ENCODE measurements at places on chromosomes 5 and 9. TPM values are rescaled to one million over a fixed set of nuclear protein-coding genes. Genes with fewer than 3 reads are reported as not detected.

The PCDHGA7 gene
- total RNA-seq: 1.2 TPM

The ECM2 gene
- total RNA-seq: not detected

The FOXD4L5 gene
- 0.27 TPM for total RNA-seq

The NIM1K gene
- 0.74 TPM for total RNA-seq

The CFAP77 gene
- total RNA-seq: 1.5 TPM

The LCP2 gene
- not detected for total RNA-seq

DNA sequence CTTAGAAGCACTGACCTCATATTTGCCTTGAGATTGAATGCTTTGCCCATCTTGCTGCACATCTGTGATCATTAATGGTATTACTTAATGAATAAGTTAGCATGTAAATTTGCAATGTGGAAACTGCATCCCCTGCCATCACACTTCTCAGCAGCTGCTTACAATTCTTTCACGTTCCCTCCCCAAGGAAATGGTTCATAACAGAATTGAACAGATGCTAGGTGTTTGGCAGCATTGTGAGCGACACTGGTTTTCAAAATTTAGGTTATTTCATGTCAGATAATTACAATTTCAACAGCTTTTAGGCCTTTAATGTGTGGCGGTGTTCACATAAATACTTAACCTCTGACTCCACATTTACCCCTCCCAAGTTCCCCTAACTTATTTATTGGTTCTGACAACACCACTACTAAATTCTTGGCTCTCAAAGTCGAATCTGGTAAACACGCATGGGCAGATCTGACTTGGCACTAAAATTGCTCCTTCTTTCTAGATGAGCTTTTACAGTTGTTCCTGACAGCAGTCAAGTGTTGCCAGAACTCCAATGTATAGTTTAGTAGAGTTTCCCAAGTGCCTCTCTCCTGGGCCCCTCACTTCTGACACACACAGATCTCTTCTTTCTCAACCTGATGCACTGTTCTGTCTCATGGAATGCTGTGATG, 46.8 kb downstream of the SLC1A3 start:
- H3K27ac ChIP-seq: no peak overlapping the region
- no peak overlapping the region for H3K4me3 ChIP-seq
- no peaks in the 10 kb centered on the region for H3K27me3 ChIP-seq
- no peaks in the 10 kb centered on the region for H3K36me3 ChIP-seq
- no peak for DNase-seq

GRCh38 chr5:9126490-9126889, 419.4 kb downstream of the SEMA5A start:
- no peak for DNase-seq
- no peaks in the 10 kb centered on the region for H3K4me1 ChIP-seq
- no peaks in the 10 kb centered on the region for H3K36me3 ChIP-seq
- no peaks in the 10 kb centered on the region for H3K27me3 ChIP-seq
- no peak overlapping the region for H3K4me3 ChIP-seq
- no peak overlapping the region for H3K27ac ChIP-seq

GRCh38 chr5:10611290-10611689, 47.4 kb downstream of the ANKRD33B start:
- H3K27me3 ChIP-seq: no peaks in the 10 kb centered on the region
- peaks cover 24% of the 10 kb centered on the region for H3K4me1 ChIP-seq
- no peak overlapping the region for H3K4me3 ChIP-seq
- no peaks in the 10 kb centered on the region for H3K36me3 ChIP-seq
- DNase-seq: peak; percentile 17
- peak overlapping the region; percentile 34 for H3K27ac ChIP-seq

DNA sequence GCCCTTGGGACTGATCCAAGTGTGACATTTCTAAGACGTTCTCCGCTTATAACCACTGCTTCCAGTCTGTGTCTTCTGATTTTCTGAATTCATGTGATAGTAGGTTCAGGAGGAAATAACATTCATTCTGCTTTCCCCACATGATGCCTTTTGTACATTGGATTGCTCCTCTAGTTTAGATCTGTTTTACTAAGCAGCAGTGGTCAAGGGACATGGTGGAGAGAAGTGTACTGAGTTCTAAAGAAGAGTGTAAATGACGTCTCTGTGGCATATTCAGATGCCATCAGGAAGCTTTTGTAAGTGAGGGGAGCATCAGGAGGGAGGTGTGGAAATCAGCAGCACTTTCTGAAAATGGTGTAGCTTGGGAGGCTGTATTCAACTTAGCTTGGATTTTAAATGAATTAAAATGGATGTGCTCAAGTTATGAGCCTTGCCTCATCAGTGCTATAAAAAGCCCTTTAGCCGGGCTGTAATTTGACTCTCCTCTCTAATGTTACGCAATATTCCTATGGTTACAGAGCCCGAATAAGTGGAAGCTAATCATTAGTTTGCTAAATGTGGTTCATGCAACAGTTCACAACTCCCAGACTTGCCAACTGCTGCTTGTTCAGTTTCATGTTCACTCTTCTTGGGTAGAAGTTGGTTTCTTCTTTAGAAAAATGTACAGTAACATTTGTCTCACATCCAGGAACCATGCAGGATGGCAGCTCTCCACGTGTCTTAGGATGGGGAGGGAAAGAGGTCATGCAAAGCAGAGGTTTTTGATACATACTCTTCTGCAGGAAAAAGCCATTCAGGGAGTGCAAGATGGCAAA, 281.3 kb downstream of the ARHGAP26 start:
- peak overlapping the region; percentile 80 for H3K27ac ChIP-seq
- no peaks in the 10 kb centered on the region for H3K36me3 ChIP-seq
- H3K27me3 ChIP-seq: no peaks in the 10 kb centered on the region
- H3K4me3 ChIP-seq: peak overlapping the region; percentile 4

DNA sequence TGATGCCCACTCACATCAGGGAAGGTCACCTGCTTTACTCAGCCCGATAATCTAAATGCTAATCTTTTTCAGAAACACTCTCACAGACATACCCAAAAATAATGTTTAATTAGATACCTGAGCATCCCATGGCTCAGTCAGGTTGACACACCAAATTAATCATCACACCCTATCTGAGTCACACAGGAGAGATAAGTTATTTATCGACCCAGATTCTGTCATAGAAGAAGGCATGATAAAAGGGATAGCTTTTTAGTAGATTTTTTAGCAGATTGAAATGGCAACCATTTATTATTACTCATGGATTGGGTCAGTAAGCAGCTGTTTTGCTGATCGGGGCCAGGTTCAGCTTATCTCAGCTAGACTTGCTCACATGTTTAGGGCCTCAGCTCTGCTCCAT, 97.8 kb upstream of the TYRP1 start:
- no peak overlapping the region for H3K27ac ChIP-seq
- no peak overlapping the region for H3K4me3 ChIP-seq
- H3K36me3 ChIP-seq: no peaks in the 10 kb centered on the region
- no peak for DNase-seq

GRCh38 chr9:976258-976942, at the start of gene DMRT3:
Gene DMRT3 (plus strand): TSS chr9:976655. CDS start chr9:977002, 347 bp downstream.
- H3K36me3 ChIP-seq: no peaks in the 10 kb centered on the region
- H3K4me1 ChIP-seq: peaks cover 2% of the 10 kb centered on the region
- H3K27ac ChIP-seq: no peak within 1 kb of the TSS
- H3K4me3 ChIP-seq: peak within 1 kb of the TSS; percentile 23
- peaks cover 100% of the 10 kb centered on the region for H3K27me3 ChIP-seq
- peak; percentile 45 for DNase-seq

- H3K4me3 ChIP-seq: no peak overlapping the region
- H3K36me3 ChIP-seq: no peaks in the 10 kb centered on the region
- DNase-seq: no peak
- no peaks in the 10 kb centered on the region for H3K4me1 ChIP-seq
Measured at GRCh38 chr5:160452795-160453194, 31.1 kb downstream of the PTTG1 start.

DNA sequence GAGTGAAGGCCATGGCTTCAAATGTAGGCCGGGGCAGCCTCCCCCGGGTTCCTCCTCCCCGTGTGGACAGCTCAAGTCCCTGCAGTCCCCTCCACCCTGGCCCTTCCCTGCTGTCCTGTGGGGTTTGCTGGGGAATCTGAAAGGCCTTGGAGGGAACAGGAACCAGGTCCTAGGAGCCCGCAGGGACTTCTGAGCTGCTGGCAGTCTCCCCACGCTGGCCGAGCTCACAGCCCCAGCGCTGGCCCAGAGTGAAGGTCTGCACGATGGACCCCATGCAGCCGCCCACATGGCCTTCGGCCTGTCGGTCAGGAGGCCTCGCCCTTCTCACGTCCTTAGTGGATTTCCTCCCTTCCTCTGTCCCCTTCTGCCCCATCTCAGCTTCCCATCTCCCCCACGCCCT, 25.7 kb upstream of the NOTCH1 start:
- H3K4me3 ChIP-seq: no peak overlapping the region
- H3K4me1 ChIP-seq: peaks cover 46% of the 10 kb centered on the region
- H3K27me3 ChIP-seq: no peaks in the 10 kb centered on the region
- no peaks in the 10 kb centered on the region for H3K36me3 ChIP-seq

DNA sequence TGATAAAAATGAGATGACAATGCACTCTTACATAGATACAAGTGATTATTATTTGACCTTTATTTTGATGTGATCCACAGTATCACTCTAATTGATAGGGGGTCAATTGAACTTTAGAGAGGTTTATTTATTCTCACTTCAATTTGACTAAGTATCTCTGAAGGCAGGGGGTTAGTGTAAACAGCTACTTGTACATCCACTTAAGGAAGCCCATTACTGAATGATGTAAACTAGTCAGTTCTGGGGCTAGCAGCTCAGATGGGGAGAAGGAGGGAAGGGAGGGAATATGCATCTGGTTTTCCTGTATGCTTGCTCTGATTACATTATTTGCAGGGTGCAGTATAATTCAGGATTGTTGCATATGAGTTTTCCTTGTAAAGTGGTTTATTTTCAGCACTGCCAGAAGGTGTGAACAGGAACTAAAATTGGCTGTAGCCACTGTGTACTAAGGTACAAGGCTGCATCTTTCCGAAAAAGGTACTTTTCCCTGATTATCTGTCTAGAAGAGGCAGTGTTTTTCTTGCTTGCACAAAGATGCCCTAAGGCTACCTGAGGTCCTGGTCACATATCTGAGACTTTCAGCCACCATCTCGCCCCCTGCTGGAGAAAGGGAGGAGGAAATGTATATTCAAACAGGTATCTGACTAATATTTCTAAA, 51.2 kb downstream of the MRPS27 start:
- no peak overlapping the region for H3K4me3 ChIP-seq
- H3K27ac ChIP-seq: no peak overlapping the region
- peak; percentile 62 for DNase-seq
- H3K36me3 ChIP-seq: no peaks in the 10 kb centered on the region
- H3K27me3 ChIP-seq: no peaks in the 10 kb centered on the region

GRCh38 chr9:111148052-111149017, 110.1 kb upstream of the LPAR1 start:
- H3K27ac ChIP-seq: no peak overlapping the region
- peaks cover 7% of the 10 kb centered on the region for H3K4me1 ChIP-seq
- H3K36me3 ChIP-seq: no peaks in the 10 kb centered on the region
- no peak overlapping the region for H3K4me3 ChIP-seq

GRCh38 chr9:4984171-4984620, 876 bp upstream of the JAK2 start:
- no peaks in the 10 kb centered on the region for H3K36me3 ChIP-seq
- peak overlapping the region; percentile 55 for H3K4me3 ChIP-seq
- H3K27ac ChIP-seq: peak overlapping the region; percentile 92
- H3K4me1 ChIP-seq: peaks cover 9% of the 10 kb centered on the region
- no peak for DNase-seq

DNA sequence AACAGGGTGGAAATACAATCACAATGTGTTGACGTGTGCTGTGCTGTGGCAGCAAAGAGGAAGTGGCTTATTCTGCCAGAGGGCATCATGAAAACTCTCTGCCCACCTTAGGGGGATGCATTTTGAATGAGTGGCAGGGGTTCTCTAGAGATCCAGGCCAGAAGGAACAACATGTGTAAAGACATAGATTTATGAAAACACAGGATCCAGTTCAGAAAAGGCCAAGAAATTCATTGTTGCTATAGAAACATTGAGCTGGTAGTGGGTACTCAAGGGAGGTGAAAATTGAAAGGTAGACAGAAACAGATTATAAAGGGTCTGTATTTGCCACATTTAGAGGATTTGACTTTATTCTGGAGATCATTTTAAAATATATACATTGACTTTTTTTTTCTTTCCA, 417.7 kb downstream of the ENC1 start:
- DNase-seq: no peak
- H3K27ac ChIP-seq: no peak overlapping the region
- no peaks in the 10 kb centered on the region for H3K4me1 ChIP-seq

GRCh38 chr5:139514486-139514856, 31.9 kb upstream of the STING1 start:
- H3K36me3 ChIP-seq: no peaks in the 10 kb centered on the region
- peaks cover 8% of the 10 kb centered on the region for H3K4me1 ChIP-seq
- H3K4me3 ChIP-seq: no peak overlapping the region
- H3K27me3 ChIP-seq: no peaks in the 10 kb centered on the region
- no peak overlapping the region for H3K27ac ChIP-seq
- no peak for DNase-seq

- H3K4me1 ChIP-seq: no peaks in the 10 kb centered on the region
- DNase-seq: no peak
- H3K4me3 ChIP-seq: no peak overlapping the region
- H3K27ac ChIP-seq: no peak overlapping the region
- H3K27me3 ChIP-seq: no peaks in the 10 kb centered on the region
Measured at GRCh38 chr5:123585871-123586270, 73.9 kb downstream of the CSNK1G3 start.

DNA sequence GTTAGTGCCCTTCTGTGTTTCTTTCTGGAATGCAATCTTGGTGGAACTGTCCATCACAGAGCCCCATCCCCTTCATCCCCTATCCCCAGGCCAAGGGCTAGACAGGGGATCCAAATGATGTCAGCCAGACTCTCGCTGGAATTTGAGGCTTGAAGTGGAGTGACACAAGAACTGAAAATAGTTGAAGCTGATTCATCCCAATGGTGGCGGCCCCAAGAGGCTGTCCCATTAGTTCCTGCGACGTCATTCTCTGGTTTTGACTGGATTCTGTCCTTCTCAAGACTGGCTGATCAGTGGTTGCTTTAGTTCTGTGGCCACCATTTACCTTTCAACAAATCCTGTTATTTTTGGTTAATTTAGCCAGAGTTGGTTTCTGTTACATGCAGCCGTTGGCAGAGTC, 59.9 kb downstream of the SUB1 start:
- no peak overlapping the region for H3K4me3 ChIP-seq
- no peaks in the 10 kb centered on the region for H3K36me3 ChIP-seq
- H3K27me3 ChIP-seq: no peaks in the 10 kb centered on the region
- DNase-seq: peak; percentile 24

Measured in cardiac muscle cell (in vitro differentiated cells and primary cell).